ENCODE measurements at places on chromosomes 6 and 20. TPM values are rescaled to one million over a fixed set of nuclear protein-coding genes. Genes with fewer than 3 reads are reported as not detected.

EPHA7 gene
- not detected for total RNA-seq

GUCA1A gene
- not detected for total RNA-seq

BNIP5 gene
- not detected for total RNA-seq

NKX2-2 gene
- total RNA-seq: not detected

MEA1 gene
- total RNA-seq: 62.4 TPM

SIRT5 gene
- 10.8 TPM for total RNA-seq

HLA-DRB5 gene
- total RNA-seq: not detected

PTK6 gene
- 107 TPM for total RNA-seq

DACT2 gene
- total RNA-seq: 0.26 TPM

LIN28B gene
- total RNA-seq: not detected

OXT gene
- total RNA-seq: not detected

MYH7B gene
- total RNA-seq: under 0.01 TPM

ANGPT4 gene
- total RNA-seq: not detected

SLC22A23 gene
- total RNA-seq: 18.7 TPM

HCRTR2 gene
- total RNA-seq: not detected

OLIG3 gene
- not detected for total RNA-seq

RPS6KA2 gene
- 42.6 TPM for total RNA-seq

GPR63 gene
- 0.38 TPM for total RNA-seq

ELOVL4 gene
- 6.1 TPM for total RNA-seq

DYNLRB1 gene
- 34.3 TPM for total RNA-seq

PLN gene
- total RNA-seq: not detected

GNAS-AS1 gene
- 1.3 TPM for total RNA-seq

PGC gene
- not detected for total RNA-seq

HLA-F gene
- 14.2 TPM for total RNA-seq

MUCL3 gene
- total RNA-seq: under 0.01 TPM

TCF19 gene
- 3.1 TPM for total RNA-seq

CALHM5 gene
- total RNA-seq: not detected

CALHM6 gene
- 0.64 TPM for total RNA-seq

SPAG4 gene
- 9.9 TPM for total RNA-seq

MICB gene
- 2.9 TPM for total RNA-seq

CYP24A1 gene
- total RNA-seq: 6.9 TPM

SMIM26 gene
- 186 TPM for total RNA-seq

CFAP61 gene
- total RNA-seq: 0.13 TPM

EPPIN gene
- not detected for total RNA-seq

LAMA5 gene
- 61.6 TPM for total RNA-seq

MYO6 gene
- total RNA-seq: 19.1 TPM

SYCP2L gene
- total RNA-seq: 0.26 TPM

SLC32A1 gene
- total RNA-seq: not detected

ZNF831 gene
- total RNA-seq: not detected

C6orf141 gene
- total RNA-seq: 7.8 TPM

BPI gene
- not detected for total RNA-seq

PRRT1 gene
- not detected for total RNA-seq

LRRC1 gene
- total RNA-seq: 22.9 TPM

All from bronchial epithelial cell (primary cell).